GM19239 (cell line): ENCODE measurements at places on chromosomes 3 and 15.

- no peak for DNase-seq
Measured at GRCh38 chr3:151452841-151453240, 8.0 kb downstream of the IGSF10 start.

GRCh38 chr3:22734207-22734606 lies 468.9 kb upstream of the UBE2E2 start:
- DNase-seq, result no peak

- DNase-seq, result no peak
Measured at GRCh38 chr15:94059013-94059587, 172.3 kb upstream of the MCTP2 start.

DNA sequence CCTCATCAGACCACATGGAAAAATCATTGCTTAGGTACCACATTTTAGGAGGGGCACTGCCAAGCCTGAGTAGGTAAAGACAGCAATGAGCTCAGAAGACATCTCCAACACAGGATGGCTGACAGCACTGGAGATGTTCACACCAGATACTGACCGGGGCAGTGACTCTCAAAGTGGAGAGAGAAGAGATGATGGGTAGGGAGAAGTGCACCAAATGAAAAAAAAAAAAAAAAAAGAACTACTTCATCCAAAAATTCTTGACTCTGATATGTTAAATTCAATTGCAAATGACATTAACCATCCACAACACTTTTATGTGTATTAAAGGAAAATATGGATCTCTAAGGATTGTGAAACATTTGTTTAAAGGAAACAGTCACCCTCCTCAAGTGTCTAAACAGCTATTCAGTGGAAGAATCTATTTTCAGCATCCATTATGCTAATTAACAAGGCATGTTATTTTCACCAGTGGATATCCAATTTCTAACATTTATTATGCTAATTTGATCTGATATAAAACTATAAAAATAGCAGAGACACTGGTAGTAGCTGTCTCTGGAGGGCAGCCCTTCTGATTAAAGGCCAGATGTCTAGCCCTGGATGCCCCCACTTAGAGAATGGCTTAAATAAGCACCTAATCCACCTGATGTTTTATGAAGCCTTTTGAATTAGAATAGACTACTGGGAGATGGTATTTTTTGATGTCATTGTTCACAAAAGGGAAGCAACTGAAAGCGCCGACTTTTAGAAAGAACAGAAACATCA lies 48.2 kb upstream of the VGLL4 start:
- no peak for DNase-seq

GRCh38 chr3:100103558-100104441 lies 10.5 kb downstream of the FILIP1L start:
- peak; percentile 28 for DNase-seq

- DNase-seq, result no peak
Measured at GRCh38 chr3:67484085-67484484, 170.3 kb downstream of the SUCLG2 start.

- no peak for DNase-seq
Measured at GRCh38 chr15:42604894-42605744, 29.7 kb downstream of the STARD9 start.

- no peak for DNase-seq
Measured at GRCh38 chr3:9316881-9317361, 45.9 kb upstream of the THUMPD3 start.

DNA sequence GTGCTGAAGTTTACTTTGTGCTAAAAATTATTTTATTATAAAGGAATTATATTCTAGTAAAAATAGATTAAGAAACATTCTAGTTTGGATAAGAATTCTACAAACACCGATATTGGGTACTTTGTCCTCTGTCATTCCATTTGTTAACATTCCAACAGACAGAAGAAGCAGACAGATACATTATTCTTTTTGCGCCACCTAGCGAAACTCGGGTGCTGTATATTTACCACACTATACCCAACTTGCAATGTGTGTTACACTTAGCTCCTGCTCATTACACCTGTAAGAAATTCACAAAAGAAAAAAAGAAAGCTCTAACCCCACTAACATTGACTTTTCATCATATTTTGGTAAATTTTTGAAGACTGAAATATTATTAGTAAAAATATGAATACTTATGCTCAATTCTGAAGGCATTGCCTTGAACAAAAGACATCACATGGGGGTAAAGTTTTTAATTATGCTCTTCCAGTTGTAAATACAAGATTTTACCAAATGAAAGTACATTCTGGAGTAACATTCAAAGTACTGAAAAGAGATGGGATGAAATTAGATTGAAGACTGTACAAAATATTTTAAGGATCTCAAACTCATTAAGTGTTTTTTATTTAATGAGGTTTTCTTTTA lies 136.5 kb upstream of the MLF1 start:
- DNase-seq, result no peak

DNA sequence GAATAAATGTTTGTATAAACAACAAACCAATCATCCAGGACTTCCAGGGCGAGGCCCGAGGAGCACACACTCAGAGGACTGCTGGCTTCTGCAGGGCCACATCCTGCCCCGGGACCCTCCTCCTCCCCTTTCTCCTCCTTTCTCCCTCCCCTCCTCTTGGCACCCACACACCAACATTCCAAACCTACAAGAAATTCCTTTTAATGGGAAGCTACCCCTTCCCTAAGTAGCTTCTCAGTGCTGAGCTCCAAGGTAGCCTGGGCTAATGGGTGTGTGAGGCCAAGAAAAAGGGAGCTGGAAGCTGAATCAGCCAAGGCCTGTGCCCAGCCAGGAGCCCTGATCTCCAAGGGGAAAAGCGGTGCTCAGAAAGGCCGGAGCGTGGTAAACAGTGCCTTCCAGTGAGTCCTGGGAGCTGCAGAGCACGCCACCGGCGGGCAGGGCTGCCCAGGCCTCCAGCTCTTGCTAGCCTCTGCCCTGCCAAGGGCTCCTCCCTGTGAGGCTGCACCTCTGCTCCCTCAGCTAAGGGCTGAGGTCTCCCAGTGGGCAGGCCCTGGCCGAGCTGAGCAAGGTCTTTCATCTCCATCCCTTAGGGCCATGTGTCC lies 3.9 kb downstream of the ITIH3 start:
- DNase-seq, result no peak

DNA sequence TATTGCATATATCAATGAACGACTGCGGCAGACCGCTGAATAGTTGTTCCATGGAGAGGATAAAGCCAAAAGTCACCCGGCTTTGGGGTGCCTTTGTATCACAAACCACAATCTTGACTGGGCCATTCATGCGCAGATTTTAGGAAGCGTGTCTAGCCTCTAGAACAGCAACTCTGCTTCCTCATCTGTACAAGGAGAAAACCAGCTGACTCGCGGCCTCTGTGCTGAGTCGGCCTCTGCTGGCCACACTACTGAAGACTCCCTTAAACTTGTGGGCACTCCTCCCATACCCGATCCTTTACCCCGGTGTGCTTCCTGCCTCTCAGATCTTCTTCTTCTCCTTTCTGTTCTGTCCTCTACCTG lies 872 bp downstream of the DLEC1 start:
- no peak for DNase-seq

- DNase-seq, result no peak
Measured at GRCh38 chr3:157109267-157110141, 50.4 kb downstream of the CCNL1 start.

- DNase-seq, result peak; percentile 30
Measured at GRCh38 chr3:123027292-123028232, at the start of gene SEMA5B. Gene SEMA5B, minus strand, starts transcription at chr3:123027763. Its CDS starts 66,500 bp downstream, at chr3:122961263.

- no peak for DNase-seq
Measured at GRCh38 chr3:51610708-51611107, 60.3 kb upstream of the TEX264 start.

GRCh38 chr3:61450866-61451265 lies 110.5 kb upstream of the PTPRG start:
- no peak for DNase-seq

GRCh38 chr3:44974416-44974815 lies 1.6 kb downstream of the ZDHHC3 start:
- DNase-seq, result no peak

GRCh38 chr15:78797951-78798350 lies 13.3 kb downstream of the ADAMTS7 start:
- no peak for DNase-seq

- DNase-seq, result no peak
Measured at GRCh38 chr3:71582612-71583565, 639 bp downstream of the FOXP1 start.

- no peak for DNase-seq
Measured at GRCh38 chr3:183897606-183898005, 12.9 kb upstream of the PARL start.

- no peak for DNase-seq
Measured at GRCh38 chr3:192597506-192597905, 129.8 kb downstream of the FGF12 start.

DNA sequence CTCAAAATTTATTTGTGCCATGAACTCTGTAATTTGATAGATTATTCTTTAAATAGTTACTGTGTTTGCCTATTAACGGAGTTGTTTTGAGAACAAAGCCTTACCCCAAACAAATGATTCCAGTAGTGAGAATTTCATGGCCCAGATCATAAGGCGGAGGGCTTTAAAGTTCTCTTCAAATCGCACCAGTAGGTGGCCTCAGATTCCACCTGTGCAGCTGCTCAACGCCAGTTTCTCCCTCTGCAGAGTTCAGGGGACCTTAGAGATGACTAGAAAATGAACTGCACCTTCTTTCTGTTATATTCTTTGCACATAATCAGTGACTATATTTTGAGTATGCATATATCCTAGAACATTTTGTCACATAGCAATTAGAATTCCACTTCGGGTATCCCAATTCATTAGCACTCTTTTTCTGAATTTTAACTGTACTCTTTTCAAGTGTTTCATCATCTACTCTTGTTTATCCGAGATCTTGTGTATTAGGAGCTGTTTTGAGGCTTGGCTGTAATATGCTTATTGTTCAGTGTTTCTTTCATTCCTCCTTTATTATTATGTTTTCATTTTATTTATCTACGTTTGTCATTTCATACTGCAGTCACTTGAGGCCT lies 232.6 kb upstream of the CHRM5 start:
- no peak for DNase-seq

DNA sequence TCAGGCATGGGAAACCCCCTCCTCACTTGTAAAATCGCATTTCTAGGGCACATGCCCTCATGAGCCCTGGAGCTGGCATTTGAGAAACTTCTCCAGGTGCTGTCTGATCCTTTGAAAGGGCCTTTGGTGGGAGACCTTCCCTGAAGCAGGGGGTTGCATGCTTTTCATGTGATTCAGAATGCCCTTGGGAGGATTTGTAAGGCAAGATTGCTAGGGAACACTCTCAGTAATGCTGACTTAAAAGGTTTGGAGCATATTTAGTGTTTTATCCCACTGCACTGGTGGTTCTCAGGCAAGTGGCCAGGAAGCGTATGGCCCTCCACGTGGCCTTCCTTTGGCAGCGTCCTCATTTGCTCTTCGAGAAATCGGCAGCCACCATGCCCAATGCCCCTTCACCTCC lies 164.1 kb downstream of the ARRDC4 start:
- no peak for DNase-seq

DNA sequence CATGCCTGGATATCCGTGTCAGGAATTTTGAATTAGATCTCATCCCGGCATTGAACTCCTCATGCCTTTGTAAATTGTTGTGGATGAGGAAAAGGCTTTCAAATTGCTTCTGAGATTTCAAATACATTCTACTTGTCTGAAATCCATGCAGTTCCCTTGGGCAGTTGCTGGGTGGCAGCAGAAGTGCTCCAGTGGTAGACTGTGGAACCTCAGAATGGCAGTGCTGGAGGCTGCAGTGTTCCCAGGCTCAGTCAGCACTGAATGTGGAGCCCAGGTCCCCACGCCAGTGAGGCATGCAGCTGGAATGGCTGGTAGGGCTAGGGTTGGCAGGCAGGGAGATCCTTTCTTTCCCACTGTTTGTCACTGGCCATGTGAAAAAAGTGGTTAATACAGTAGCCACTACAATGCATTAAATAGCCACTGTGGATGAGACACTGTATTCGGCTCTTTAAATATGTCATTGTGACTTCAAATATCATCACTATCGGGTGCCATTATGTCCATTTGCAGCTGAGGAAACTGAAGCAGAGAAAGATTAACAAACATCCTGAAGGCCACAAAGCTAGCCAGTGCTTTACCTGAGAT lies 98.6 kb downstream of the TPRG1 start:
- DNase-seq, result no peak

- no peak for DNase-seq
Measured at GRCh38 chr3:29335438-29335837, 54.6 kb downstream of the RBMS3 start.

GRCh38 chr3:148460686-148461085 lies 237.0 kb upstream of the AGTR1 start:
- no peak for DNase-seq

GRCh38 chr3:134312072-134312872 lies 61.6 kb upstream of the RYK start:
- no peak for DNase-seq

DNA sequence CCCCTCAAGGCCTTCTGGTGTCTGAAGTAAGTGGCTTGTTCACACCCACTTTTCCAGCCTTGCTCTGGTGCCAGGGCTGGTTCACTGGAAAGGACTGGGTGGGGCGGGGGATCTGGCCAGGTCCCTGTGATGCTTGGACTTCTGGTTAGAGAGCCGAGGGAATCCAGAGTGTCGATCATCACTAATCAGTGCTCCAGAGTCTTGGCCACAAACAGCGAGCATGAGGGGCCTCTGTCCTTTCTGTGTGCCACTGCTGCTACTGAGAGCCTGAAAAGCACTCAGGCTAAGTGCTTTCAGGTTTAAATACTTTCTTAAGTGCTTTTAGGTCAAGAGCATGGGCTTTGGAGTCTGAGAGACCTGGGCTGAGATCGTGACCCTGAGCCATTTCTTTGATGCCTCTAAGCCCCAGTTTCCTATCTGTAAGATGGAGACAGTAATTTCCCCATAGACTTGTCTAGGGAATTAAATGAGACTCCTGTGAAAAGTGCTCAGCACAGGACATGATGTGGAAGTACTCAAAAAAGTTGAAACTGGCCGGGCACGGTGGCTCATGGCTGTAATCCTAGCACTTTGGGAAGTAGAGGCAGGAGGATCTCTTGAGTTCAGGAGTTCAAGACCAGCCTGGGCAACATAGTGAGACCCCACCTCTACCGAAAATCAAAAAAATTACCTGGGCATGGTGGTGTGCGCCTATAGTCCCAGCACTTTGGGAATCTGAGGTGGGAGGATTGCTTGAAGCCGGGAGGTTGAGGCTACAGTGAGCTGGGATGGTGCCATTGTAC lies 53.8 kb upstream of the SEC22A start:
- DNase-seq, result no peak
